ENCODE measurements at places on chromosomes 5 and 9. TPM values are rescaled to one million over a fixed set of nuclear protein-coding genes. Genes with fewer than 3 reads are reported as not detected.

The IFNA6 gene
- total RNA-seq: not detected

The LCN15 gene
- not detected for total RNA-seq

The STPG3 gene
- total RNA-seq: not detected

The ECM2 gene
- 39.1 TPM for total RNA-seq

The URM1 gene
- total RNA-seq: 39.1 TPM

The HMGCS1 gene
- 50.0 TPM for total RNA-seq

The SLC46A2 gene
- total RNA-seq: not detected

The SPATA31D4 gene
- not detected for total RNA-seq

The ZNF883 gene
- 1.8 TPM for total RNA-seq

The MORN5 gene
- total RNA-seq: not detected

The SLC44A1 gene
- total RNA-seq: 108 TPM

The ADAMTSL2 gene
- 5.8 TPM for total RNA-seq

Measured in cardiac ventricle fibroblast (primary cell).